ENCODE measurements at places on chromosomes 3 and 15.

DNA sequence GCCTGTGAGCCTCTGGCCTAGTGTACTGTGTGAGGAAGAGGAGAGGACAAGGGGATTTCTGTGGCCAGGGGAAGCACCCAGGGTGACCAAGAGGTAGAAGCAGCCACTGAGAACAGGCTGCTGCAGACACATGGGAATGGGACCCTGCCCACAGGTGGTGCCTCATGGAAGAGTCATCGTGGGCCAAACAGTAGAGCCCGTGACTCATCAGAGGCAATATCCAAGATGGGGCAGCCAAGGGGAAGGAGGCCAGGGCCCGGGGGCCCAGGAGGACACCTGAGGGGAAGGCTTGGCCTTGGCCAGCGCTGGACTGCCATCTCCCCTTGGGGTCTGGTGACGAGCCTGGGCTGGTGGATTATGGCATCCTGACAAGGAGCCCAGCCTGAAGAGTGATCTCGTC lies 275.0 kb upstream of the LYSMD4 start:
- DNase-seq, result no peak

GRCh38 chr15:68429691-68430470 lies 2.1 kb downstream of the ITGA11 start:
- DNase-seq, result no peak

- DNase-seq, result no peak
These were observed 89.1 kb upstream of the SLC2A2 start for GRCh38 chr3:171115667-171116066.

DNA sequence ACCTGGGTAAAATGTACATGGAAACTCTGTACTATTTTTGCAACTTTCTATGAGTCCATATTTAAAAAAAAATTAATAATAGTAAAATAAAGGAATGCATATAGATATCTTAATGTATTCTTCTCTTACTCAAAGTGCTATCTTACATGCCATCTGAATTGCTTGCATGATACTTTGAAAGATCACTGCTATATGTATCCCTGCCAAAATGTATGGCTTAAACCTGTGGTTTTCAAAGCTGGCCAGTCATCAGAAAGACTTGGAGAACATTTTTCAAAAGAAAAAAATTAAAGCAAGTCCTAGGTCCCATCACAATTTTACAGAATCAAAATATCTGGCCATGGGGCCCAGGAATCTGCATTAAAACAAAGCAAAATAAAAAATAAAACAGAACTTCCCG lies 262.1 kb downstream of the LPP start:
- no peak for DNase-seq

DNA sequence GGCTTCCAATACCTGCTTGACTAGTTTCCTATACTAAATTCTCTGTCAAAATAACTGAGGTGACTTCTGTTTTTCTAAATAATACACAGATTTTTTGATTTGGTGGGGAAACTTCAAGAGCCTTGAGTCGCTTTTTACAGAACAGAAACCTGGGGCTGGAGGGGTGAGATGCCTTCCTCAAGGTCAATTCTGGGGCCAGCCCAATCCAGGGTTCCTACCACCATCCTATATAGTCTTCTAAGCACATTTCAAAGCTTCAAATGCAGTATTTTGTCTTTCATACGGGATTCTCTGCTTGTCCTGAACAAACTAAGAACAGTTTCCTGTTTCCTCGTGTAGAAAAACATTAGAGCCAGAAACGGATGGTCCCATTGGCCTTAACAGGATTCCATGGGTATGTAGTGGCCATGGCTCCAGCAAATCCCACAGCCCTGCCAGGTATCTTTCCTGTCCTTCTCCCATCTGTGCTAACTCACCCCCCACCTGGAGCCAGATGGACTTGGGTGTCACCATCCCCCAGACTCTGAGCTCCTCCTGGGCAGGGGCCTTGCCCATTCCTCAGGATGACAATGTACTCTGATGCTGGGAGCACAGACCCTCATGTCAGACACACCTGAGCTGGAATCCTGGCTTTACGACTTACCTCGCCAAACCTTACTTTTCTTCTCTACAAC lies 146.9 kb downstream of the KLF13 start:
- no peak for DNase-seq

- no peak for DNase-seq
These were observed 41.8 kb upstream of the XXYLT1 start for GRCh38 chr3:195312714-195313113.

GRCh38 chr3:71956069-71956340 lies 171.1 kb upstream of the PROK2 start:
- DNase-seq, result no peak

GRCh38 chr3:73955494-73956070 lies 330.8 kb upstream of the PDZRN3 start:
- DNase-seq, result no peak

GRCh38 chr3:141814375-141814774 lies 51.2 kb downstream of the GRK7 start:
- no peak for DNase-seq

- DNase-seq, result no peak
These were observed 13.1 kb downstream of the GABRR3 start for GRCh38 chr3:98021830-98022560.

- DNase-seq, result no peak
These were observed 200.3 kb downstream of the SHOX2 start for GRCh38 chr3:157905885-157906284.

DNA sequence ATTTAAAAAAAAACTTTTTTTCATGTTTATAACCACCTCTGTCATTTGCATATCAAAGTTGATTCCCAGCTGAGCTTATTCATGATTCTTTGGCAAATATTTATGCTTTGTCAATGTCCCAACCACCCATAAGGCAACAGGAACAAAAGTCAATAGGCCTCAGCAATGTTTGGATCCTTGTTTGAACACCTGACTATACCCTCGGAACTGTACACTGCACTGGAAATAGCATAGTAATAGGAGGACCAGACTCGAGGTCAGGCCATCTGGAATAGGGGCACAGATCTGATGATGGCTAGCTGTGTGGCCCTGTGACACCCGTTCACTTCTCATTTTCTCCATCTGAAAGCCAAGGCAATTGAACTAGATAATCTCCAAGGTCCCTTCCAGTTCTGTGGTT lies 301.7 kb upstream of the ATP11B start:
- no peak for DNase-seq

GRCh38 chr15:61364871-61365270 lies 135.8 kb upstream of the RORA start:
- DNase-seq, result no peak

DNA sequence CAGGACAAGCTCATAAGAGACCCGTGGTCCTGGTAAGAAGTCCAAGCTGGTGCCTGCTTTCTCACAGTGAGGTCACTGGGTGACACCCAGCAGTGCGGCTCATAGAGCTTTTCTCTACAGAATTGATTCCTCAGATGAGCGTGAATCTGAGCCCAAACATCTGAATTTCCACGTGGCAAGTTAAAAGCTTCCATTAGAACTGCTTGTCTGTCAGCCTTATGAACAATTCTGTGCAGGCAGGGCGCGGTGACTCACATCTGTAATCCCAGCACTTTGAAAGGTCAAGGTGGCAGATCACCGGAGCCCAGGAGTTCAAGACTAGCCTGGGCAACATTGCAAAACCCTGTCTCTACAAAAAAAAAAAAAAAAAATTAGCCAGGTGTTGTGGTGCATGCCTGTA lies 113.1 kb upstream of the ABHD17C start:
- no peak for DNase-seq

GRCh38 chr15:44199393-44199792 lies 4.3 kb upstream of the FRMD5 start:
- DNase-seq, result no peak

- no peak for DNase-seq
These were observed 4.4 kb upstream of the TPM1 start for GRCh38 chr15:63037976-63038720.

GRCh38 chr3:43253294-43253693 lies 33.0 kb upstream of the SNRK start:
- DNase-seq, result no peak

DNA sequence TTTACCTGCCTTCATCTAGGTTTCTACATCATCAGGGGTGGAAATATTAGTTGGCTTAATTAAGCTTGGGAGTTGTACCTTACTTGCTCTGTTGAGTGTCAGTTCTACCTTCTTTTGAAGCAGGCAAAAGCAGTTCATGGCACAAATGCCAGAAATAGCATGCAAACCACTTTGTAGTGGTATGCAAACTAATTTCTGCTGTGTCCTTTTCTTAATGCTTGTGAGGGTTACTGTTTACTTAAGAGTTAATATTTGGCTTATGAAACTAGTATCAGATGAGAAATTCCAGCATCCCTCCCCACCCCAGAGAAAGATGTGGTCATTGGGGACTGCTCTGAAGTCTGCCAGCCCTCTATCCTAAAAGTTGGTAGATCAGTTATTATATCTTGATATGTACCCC lies 7.1 kb downstream of the ATP2C1 start:
- no peak for DNase-seq

DNA sequence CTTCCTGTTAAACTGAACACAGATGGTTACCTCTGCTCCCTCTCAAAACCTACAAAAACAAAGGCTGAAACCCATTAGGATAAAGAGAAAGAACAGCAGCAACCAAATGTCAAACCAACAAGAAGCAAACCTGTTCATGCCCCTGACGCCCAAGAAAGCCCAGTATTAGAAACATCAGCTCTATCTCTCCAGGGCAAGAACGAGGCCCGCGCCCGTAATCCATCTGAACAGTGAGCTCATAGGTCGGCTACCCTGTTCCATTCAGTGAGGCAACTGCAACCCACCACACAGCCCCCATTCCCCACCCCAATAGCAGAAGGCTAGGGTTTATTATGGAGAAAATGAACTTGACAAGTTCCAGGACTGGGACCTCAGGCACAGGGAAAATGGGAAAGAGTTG lies 10.0 kb downstream of the LSG1 start:
- no peak for DNase-seq

DNA sequence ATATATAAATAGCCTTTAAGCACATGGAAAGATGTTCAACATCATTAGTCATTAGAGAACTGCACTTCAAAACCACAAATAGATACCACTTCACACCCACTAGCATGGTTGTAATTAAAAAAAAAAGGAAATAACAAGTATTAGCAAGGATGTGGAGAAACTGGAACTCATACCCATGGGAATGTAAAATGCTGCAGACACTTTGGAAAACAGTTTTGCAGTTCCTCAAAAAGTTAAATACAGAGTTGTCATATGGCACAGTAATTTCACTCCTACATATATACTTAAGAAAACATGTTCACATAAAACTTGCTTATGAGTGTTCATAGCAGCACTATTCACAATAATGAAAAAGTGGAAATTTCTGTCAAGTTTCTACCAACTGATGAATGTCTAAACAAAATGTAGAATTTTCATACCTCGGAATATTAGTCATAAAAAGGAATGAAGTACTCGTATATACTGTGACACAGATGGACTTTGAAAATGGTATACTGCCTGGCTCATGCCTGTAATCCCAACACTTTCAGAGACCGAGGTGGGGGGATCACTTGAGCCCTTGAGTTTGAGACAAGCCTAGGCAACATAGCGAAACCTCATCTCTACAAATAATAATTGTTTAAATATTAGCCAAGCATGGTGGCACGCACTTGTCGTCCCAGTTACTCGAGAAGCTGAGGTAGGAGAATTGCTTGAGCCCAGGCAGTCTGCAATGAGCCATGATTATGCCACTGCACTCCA lies 28.1 kb downstream of the BCL2A1 start:
- no peak for DNase-seq

- peak; percentile 77 for DNase-seq
These were observed 24.4 kb upstream of the TXNRD3 start for GRCh38 chr3:126679318-126679751.

- DNase-seq, result peak; percentile 26
These were observed at the start of gene MKRN3 for GRCh38 chr15:23565395-23566070. MKRN3 (plus strand) TSS chr15:23565674; CDS start chr15:23565783, 109 bp downstream.
